ENCODE measurements at places on chromosomes 5 and 9.
A peak's percentile ranks its signal among the peaks of the same experiment; 100 is the strongest.

DNA sequence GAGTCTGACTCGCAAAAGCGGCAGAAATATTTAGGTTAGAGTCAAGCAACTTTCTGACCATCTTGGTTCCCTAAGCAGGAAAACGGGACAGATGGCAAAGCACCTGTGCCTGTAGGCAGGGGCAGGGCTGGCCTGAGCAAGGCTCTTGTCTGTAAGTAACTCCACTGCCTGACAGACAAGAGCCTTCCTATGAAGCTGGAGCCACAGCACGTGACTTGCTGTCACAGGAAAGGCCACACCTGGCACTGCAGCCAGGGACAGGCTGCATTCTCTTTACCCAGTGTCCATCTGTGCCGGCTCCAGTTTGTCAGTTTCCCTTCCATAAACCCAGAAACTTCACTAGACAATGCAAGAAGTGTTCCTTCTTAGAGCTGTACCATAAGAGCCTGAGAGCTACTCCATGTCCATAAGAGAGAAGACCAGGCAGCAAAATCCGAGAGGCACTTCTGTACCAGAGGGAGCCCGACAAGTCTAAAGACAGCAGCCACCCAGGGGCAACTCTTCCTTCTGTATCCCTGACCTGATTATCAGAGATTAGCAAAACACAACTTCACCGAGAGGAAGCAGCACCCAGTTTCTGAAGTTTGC lies 78.1 kb downstream of the GPR21 start:
- DNase-seq = no peak

- no peak for DNase-seq
These were observed 75.9 kb upstream of the PRR16 start for GRCh38 chr5:120388016-120388781.

- DNase-seq = no peak
These were observed 308.1 kb upstream of the TLE4 start for GRCh38 chr9:79263628-79264027.

DNA sequence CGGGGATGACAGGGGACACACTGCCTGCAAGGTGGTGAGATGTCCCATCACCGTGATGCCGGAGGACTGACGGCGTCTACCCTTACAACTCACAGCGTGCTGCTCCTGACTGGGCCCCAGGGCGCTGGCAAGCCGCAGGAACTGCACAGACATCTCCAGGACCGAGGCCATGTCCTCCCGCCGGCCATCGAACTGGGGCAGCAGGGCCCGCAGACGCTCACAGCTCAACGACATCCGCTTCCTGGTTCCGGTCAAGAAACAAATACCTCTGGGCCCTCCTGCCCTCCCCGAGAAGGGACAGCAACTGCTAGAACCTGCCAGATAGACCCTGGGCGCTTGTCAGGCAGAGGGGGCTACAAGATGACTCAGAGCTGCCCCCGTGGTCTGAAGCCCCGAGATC lies 1.0 kb downstream of the SOHLH1 start:
- no peak for DNase-seq

GRCh38 chr5:173878224-173878967 lies 9.8 kb upstream of the CPEB4 start:
- no peak for DNase-seq

GRCh38 chr9:6714176-6714575 lies 43.6 kb upstream of the KDM4C start:
- DNase-seq = no peak

DNA sequence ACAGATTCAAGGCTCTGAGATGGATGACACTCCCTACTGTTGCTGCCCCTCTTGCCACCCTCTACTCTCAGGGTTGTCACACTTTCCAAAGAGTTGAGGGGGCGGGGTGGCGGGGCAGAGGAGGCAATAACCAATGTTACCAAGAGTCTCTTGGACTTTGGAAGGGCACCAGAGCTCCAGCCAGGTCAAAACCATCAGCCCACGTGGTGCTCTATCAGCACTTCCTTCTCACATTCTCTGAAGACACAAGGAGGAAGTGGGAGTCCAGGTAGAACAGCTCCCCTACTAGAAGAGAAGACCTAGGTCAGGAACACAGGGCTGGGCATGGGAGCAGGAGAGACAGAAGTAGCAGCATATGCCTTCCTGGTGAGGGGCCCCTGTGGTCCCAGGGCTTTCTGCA lies 33.0 kb upstream of the PIK3R1 start:
- no peak for DNase-seq

GRCh38 chr5:35735718-35736117 lies 118.1 kb downstream of the SPEF2 start:
- no peak for DNase-seq

DNA sequence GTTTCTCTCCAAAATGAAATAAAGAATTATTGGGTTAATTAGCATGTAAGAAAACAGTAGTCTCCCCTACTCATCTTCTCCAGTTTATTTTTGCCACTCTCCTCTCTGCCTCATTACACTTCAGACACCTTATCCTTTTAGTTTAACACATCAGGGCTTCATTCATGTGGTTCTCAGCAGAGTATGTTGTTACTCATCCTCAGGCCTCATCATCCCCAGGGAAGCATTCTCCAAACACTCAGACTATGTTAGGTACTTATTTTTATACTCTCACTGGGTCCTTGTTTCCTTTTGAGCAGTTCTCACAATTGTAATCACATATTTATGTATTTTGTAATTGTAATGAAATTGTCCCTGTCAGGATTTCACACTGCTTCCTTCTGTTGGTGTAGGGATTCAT lies 470.5 kb downstream of the PDE4D start:
- DNase-seq = no peak

DNA sequence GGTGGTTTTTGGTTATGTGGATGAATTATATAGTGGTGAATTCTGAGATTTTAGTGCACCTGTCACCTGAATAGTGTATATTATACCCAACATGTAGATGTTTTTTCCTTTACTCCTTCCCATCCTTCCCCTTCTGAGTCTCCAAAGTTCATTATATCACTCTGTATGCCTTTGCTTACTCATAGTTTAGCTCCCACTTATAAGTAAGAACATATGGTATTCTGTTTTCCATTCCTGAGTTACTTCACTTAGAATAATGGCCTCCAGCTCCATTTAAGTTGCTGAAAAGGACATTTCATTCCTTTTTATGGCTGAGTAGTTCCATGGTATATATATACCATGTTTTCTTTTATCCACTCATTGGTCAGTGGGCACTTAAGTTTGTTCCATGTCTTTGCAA lies 161.6 kb upstream of the CD180 start:
- DNase-seq = no peak

- no peak for DNase-seq
These were observed 2.7 kb upstream of the PHPT1 start for GRCh38 chr9:136846376-136847087.

- no peak for DNase-seq
These were observed 271.3 kb downstream of the OSTF1 start for GRCh38 chr9:75359638-75360037.

DNA sequence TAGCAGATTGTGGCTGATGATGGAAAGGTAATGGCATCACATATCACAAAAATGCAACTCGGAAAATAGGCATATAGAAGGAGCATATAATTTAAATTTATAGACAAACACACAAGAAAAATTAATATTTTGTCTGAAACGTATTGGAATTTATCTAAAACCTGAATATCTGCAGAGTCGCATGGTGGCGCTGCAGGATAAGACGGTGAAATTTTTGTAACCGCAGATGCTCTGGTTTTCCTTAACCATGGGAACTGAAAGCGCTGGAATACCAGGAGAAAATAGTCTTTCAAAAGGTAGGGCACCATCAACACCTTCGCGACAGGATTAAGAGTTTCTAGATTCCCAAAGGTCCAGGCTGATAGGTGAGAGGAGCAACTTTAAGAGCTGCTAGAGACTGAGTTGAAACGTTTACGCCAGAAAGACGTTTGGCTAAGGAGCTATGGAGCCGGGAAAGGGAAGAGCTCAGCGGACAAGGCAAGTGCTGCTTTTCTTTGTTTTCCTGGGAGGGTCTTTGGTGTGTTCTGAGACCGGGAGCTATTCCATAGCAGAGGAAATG lies 11.0 kb upstream of the PCDHB15 start:
- no peak for DNase-seq

DNA sequence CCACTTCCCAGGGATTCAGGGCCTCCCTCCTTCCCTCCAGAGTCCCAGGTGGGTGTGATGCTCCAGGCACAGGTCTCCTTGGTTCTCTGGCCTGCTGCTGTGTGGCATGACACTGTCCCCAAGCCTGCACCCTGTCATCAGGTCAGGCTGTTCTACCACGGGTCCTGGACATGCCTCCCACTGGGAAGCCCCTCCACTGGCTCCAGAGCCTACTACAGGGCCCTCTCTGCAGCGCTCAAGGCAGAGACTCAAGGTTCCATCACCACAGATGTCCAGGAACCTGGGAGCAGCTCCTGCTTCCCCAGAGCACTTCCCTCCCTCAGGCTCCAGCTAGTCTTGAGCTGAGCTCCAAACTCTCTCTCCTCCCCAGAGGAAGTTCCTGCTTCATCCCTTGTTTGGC lies 237.3 kb downstream of the PBX3 start:
- DNase-seq = no peak

- no peak for DNase-seq
These were observed 142.4 kb downstream of the OLFM1 start for GRCh38 chr9:135229701-135230385.

GRCh38 chr5:115435065-115435777 lies 109.4 kb downstream of the FEM1C start:
- no peak for DNase-seq

DNA sequence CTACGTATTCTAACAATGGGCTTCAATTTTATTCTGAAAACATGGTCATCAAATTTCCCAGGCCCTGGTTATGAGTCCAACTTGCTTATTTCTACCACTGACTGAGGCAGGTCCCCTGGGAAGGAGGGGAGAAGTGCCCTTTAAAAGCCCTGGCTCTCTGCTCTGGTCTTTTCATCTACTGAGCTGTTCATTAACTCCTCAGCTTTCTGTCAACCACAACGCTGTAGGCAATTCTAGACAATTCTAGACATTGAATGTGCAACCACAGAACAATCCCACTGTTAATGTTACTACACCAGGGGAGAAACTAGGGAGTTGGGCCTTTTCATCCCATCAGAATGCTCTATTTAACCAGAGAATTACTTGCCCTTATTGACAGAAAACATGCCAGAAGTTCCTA lies 10.0 kb downstream of the MOCS2 start:
- DNase-seq = no peak

- no peak for DNase-seq
These were observed 36.2 kb downstream of the TNFSF15 start for GRCh38 chr9:114769624-114770023.

DNA sequence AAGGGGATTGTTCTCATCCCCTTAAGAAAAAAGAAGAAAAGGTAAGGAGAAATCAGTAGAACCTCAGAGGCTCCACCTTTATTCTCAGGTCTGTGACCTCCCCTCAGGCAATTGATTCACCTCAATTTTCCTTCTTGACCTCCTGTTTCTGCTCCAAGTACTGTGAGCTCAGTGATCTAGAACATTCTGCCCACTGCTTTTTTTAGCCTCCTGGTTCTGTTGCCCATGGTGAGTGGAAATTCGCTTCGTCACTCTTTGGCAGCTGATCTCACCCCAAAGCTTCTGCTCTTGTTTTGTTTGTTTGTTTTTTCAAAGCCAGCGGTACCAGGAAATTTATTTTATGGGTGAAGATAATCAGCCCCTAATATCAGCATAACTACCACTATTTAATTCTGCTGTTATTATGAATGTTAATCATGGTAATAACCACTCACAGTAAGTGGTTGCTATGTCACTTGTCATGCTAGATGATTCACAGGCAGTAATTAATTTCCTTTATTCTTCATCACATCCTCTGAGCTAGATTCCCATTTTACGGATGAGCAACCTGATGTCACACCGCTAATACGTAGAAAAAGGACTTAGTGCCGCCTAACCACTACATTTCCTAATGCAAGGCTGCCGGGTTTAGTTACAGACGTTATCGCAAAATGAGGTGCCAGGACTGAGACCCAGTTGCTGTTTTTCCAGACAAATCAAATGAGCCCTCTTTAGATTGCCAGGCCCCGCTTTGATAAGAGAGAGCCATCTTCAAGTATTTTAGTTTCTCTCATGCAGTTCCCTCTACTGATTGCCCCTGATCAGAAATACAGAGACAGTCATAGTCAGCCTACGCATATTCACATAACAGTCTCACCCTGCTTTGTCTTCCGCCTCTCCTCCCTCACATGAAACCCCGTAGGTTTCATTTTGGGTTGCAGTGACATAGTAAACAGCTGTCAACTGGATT lies 78.2 kb downstream of the CYFIP2 start:
- DNase-seq = peak; percentile 23

DNA sequence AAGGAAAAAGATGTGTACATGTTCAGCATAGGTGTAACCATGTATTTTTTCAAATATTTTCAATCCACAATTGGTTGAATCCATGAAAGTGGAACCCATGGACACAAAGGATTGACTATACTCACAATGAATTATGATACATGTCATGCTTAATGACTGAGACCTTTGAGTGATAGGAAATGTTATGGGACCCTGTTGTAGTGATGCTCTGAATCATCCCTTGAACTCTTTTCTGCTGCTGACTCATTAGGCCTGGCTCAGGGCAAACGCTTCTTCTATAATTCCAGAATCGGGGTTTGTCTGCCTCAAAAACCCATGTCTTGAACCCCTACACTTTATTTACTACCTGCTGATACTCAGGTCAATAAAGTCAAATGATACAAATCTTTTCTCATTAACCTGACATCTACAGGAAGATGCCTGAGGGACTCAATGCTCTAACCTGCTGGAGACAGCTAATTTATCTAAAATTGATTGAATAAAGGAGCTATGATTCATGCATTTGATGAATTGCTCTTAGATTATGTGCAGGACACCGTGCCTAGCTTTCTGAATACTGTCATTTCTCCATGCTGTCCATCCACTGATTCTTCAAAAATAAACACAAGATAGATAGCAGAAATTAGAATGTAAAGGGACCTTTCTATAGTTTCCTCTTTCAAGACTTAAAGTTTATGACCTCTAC lies 260.1 kb downstream of the PRELID2 start:
- DNase-seq = no peak

- DNase-seq = no peak
These were observed 67.2 kb downstream of the MRPL36 start for GRCh38 chr5:1732238-1732941.

- no peak for DNase-seq
These were observed 157.2 kb upstream of the ISL1 start for GRCh38 chr5:51225789-51226742.

GRCh38 chr9:127644943-127645342 lies 32.9 kb downstream of the STXBP1 start:
- DNase-seq = no peak

DNA sequence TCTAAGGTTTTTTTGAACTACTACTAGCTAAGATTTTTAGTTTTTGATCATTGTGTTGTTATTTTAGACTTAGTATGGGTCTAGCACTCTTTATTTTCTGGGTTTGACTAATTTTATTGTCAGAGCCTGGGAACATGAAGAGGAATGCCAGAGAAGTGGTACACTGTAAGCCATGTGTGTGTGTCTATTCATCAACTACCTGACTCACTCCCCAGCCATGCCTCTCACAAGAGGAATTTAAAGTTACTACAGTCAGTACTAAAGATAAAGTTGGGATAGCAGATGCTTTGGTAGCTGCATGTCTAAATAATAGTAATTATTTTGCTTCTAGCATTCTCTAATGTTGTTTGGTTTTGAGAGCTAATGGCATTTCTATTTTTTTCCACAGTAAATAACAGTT lies 264.8 kb downstream of the CSNK1G3 start:
- DNase-seq = no peak

Measured in CD4-positive, alpha-beta T cell treated with Interleukin-4 for 4 hours (primary cell).